ENCODE measurements at places on chromosomes 2 and 18.

- no peak for DNase-seq
Measured at GRCh38 chr2:192059266-192059665, 135.5 kb downstream of the TMEFF2 start.

GRCh38 chr2:170598067-170598395, 117.1 kb upstream of the SP5 start:
- DNase-seq, result no peak

GRCh38 chr2:85777441-85777861, 23.7 kb downstream of the ATOH8 start:
- no peak for DNase-seq

DNA sequence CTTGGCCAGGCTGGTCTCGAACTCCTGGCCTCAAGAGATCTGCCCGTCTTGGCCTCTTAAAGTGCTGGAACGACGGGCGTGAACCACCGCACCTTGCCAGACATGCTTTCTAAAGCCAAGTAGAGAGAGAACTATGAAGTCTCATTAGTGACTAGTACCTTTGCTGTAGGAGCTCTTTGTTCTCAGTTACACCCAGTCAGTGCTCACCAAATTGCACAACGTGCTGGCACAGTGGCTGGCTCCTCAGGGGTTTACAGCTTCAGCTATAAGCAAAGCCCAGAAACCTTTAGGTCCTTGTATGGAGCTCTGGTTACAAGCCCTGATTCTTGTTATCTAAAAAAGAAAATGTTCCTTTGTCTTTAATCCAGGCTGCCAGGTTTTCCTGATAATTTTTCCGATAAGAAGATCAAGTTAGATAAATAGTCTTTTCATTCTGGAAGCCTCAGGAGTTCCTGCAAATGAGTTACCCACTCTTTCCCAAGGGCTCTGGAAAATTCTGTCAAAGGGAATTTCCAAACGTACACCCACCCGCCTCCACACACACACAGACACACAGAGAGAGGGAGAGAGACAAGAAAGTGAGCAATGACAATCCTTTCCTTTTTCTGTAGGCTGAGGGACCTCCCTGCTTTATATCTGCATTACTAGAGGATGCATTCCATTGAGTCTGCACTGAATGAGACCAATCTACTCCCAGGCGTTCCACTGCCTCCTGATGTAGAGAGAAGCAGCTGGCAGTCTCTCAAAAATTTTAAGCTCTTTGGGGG, 100.2 kb upstream of the CSRNP3 start:
- DNase-seq, result no peak

DNA sequence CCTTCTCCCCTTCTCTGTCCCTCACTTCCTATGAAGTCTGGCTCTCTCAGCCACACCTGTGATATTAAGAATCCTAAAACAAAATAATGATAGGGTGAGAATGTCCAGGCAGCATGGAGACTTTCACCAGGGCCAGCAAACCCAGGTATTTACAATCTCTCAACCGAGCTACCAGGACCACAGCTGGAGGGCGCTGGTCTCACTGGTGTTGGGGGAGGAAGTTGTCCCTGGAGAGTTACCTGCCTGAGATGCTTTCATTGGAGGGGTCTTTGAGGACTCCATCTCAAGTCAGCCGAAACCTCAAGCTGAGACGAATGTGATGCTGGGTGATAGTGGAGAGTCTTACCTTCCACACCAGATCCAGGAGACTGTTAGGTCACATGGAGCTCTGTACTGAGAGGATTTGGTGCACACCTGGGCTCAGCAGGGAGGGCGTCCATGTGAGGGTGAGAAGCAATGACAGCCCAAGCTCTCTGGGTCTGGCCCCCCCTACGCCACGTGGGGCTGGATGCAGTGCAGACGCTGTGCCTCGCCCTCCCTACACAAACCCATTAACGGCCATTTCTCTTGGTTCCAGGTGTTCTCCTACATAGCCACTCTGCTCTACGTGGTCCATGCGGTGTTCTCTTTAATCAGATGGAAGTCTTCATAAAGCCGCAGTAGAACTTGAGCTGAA, 27.4 kb downstream of the MAL start:
- no peak for DNase-seq

DNA sequence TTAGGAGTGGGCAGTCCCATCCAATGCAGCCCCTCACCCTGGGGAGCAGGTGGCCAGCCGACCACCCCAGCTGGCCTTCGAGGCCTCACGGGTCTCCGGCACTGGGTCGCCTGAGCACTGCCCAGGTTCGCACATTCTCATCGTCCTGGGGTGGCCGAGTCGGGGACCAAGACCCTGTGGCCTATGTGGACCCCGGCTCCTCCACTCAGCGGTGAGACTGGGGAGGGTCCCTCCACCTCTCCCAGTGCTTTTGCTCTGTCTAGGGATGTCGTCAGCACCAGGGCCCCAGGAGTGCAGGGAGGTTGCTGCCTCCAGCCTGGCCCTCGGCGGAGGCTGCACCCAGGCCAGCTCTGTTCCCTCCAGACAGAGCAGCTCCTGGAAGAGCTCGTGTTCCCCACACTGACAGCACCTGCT, 89.6 kb downstream of the TPO start:
- DNase-seq, result no peak

- DNase-seq, result no peak
Measured at GRCh38 chr18:42268186-42268725, 313.2 kb downstream of the PIK3C3 start.

GRCh38 chr2:45432406-45432805, 178.7 kb downstream of the SRBD1 start:
- no peak for DNase-seq

DNA sequence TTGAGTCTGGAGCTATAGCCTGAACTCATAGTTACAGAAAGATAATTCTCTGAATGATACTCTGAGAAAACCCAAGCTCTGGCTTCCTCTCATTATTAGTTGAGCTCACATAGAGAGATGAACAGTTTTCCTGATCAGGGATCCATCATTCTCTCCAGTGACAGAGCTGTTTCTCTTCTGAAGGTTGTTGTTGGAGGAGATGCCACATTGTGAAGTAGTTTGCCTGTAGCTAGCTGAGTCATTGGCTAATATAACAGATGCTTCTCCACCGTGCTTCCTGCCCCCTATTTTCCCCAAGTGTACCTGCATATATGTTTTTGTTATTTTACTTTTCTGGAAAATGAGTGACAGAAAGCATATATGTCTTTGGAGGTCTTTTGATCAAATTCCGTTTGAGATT, 64.6 kb downstream of the OSBPL6 start:
- no peak for DNase-seq

GRCh38 chr2:42087137-42087856, 39.5 kb downstream of the PKDCC start:
- no peak for DNase-seq

GRCh38 chr2:109065391-109065734, 63.6 kb upstream of the SH3RF3 start:
- no peak for DNase-seq

GRCh38 chr2:201621293-201621999, 21.9 kb downstream of the TMEM237 start:
- no peak for DNase-seq

DNA sequence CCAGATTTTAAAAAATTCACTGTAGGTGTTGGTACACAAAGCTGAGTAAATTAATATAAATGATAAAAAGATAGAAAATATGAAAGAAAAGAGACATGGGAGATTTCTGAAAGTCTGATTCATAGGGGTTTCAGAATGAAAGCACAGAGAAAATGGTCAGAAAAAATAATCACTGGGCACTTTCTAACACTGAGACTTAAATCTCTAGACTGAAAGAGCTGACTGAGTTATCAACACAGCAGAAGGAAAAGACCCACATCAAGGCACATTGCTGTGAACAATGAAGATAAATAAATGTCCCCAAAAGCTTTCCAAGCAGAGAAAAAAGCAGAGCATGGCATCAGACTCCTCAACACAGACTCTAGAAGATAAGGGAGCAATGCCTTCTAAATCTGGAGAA, 277.2 kb downstream of the BCL2 start:
- no peak for DNase-seq

DNA sequence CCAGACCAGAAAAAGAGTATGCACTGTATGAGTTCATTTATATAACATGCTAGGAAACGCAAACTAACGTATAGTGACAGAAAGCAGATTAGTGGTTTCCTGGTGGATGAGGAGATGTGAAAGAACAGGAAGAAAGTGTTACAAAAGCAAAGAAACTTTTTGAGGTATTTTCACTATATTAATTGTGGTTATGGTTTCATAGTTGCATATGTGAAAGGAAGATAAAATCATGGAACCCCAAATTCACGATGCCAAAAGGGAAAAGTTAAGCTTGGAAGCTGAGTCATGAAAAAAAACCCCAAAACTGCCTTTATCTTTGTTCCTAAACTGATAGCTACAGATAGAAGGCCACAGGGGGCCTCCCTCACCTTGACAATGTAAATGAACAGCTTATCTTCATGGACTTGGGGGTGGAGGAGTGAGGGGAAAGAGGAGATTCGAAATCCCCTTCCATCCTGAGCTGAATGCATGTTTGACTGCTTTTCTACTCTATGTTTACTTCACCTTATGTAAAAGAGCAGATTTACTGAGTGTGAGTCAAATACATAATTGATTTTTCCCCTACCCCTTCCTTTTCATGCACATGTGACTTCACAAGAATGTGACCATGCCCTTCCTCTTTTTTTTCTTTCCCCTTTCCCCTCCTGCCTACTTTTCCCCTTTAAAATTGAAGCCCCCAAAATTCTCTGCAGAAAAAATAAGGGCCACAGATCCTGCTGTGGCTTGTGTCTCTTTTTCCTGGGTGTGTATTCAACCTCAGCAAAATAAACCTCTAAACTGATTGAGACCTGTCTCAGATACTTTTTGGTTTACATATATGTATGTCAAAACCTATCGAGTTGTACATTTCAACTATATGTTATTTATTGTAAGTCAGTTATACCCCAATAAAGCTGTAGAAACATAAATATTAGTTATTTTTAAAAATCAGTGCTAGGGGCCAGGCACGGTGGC, 100.1 kb upstream of the TLK1 start:
- no peak for DNase-seq

- no peak for DNase-seq
Measured at GRCh38 chr2:228698963-228699362, 517.5 kb upstream of the SPHKAP start.

DNA sequence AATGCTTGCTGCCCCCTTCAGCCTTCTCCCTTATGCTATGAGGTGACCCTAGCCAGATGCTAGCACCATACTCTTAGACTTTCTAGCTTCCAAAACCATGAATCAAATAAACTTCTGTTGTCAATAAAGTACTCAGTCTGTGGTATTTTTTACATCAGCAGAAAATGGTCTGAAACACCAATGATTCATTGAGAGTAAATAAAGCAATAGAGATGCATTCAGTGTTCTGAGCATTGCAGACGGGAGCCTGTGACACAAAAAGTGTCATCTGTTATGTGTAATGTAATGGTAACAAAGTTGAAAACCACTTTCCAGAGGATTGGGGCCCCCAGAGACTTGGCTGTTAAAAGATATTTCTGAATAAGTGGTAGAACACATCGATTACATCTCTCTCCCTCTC, 758.0 kb upstream of the NRXN1 start:
- no peak for DNase-seq

GRCh38 chr2:64615844-64616536, 37.7 kb downstream of the SERTAD2 start:
- DNase-seq, result no peak

DNA sequence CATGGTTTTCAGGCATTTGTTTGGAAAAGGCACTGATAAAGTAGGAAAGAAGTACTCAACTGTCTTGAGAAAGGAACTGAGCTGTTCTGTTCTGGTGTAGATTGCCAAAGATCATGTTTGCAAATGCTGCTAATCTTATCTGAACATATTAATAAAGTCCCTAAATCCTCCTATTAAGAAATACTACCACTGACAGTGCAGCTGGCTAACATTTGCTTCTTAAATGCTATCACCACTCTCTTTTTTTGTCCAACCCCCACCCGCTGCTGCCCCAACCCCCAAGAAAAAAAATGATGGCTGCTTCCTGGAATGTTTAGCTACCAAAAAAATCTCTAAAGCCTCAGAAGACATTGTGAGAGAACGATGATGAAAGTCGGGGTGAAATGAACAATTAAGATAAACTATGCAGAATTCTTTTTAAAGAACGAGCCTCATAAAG, 130.7 kb downstream of the CCBE1 start:
- no peak for DNase-seq

All from T follicular helper cell (primary cell).